Left lung (tissue), 14 donors: ENCODE measurements at places on chromosomes 2 and 18. TPM values are rescaled to one million over a fixed set of nuclear protein-coding genes. Genes with fewer than 3 reads are reported as not detected.
A peak's percentile ranks its signal among the peaks of the same experiment; 100 is the strongest.

Gene NEU2
- total RNA-seq, result not detected

Gene CPS1
- total RNA-seq, result 4.6 TPM

Gene SLC23A3
- total RNA-seq, result 3.8 TPM

Gene ZNF512
- total RNA-seq, result 29.3 TPM

Gene ATRAID
- 87.5 TPM for total RNA-seq

Gene POTEE
- 0.09 TPM for total RNA-seq

Gene ANKRD30B
- not detected for total RNA-seq

Gene IGFBP2
- 28.2 TPM for total RNA-seq

Gene KCNE4
- 5.9 TPM for total RNA-seq

Gene KCNJ3
- not detected for total RNA-seq

- DNase-seq, result no peak
These were observed 377.3 kb downstream of the LNPK start for GRCh38 chr2:175624785-175625184.

GRCh38 chr2:10933700-10934225, 22.0 kb downstream of the KCNF1 start:
- DNase-seq, result no peak

DNA sequence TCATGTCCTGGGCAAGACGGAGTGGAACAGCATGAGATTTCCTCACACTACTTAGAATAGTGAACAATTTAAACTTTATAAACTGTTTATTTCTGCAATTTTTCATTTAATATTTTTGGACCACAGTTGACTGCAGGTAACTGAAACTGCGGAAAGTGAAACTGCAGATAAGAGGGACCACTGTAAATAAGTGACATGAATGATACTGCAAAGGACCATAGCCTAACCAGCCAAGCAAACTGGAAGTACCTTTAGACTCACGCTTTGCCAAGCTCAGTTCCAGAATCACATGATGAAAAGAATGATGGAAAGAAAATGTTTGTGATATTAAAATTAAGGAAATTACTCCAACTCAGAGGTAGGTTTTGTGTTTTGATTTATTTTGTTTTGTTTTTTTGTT, 94.6 kb upstream of the ITGA4 start:
- no peak for DNase-seq

GRCh38 chr2:30865892-30866681, 58.8 kb upstream of the CAPN13 start:
- no peak for DNase-seq

- no peak for DNase-seq
These were observed 17.5 kb downstream of the TRAPPC12 start for GRCh38 chr2:3396920-3397559.

DNA sequence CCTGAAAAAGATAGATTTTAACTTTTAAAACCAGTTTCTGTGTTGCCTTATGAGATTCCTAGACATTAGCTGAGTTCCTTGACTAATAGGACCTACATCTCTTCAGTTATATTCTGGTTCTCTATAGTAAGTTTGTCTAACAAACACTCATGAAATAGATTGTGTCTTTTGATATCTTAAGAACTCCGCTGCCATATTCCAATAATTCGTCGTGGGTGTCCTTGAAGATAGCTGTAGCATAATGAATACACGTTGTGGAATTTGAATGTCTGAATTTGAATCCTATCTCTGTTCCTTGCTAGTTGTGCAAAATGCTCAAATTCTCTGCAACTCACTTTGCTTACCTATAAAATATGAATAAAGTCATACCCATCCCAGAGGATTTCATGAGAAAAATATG, 176.8 kb upstream of the COL3A1 start:
- no peak for DNase-seq

DNA sequence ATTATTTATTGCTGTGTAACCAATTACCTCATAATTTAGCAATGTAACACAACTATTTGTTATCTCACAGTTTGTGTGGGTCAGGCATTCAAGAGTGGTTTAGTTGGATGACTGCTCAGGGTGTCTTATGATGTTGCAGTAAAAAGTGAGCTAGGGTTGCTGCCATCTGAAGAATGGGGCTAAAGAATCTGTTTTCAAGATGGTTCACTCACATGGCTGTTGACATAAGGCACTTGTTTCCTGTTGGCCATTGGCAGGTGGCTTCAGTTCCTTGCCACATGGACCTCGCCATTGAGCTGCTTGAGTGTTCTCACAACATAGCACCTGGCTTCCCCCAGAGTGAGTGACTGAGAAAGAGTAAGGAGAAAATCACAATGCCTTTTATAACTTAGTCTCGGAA, 123.2 kb downstream of the TMEM17 start:
- DNase-seq, result no peak

DNA sequence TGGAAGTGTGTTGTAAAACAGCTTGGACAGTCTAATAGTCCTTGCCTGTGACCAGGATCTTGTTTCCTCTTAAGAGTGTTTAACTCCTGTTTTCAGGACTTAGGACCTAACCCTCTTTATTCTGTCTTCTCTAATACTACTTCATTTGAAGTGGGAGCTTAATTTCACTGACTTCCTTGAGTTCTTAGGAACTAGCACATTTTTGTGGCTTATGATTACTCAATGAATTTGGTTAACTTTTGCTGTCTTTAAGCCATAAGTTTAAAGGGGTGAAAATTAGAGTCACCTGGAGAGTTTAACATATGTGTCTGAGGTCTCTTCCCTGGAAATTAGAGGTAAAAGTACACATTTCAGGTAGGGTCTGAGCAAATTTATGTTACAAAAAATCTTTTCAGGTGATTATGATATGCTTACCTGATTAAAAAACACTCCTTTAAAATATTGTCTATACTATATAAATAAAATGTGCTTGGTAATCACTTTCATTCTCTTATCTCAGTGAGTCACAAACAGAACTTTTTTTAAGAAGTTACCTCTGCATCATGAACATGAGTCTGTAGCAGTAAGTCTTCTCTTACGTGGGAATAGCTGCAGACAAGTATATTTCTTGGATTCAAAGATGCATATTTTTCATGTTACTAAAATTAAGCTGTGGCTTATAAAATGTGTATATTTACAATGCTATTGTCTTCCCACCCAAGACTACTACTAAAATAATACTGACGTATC, 52.7 kb downstream of the ATP9B start:
- DNase-seq, result no peak

DNA sequence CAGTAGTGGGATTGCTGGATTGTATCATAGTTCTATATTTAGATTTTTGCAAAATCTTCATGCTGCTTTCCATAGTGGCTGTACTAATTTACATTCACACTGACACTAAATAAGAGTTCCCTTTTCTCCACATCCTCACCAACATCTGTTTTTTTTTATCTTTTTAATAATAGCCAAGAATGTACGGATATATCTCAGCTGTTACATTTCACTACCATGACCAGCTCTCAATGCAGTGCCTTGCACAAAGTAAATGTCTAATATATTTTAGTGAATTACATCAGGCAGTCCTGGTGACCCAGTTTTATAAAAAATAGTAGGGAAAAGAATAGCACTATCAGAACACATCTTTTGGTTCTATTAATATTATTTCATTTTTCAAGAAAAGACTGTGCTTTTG, 161.8 kb downstream of the LNPK start:
- DNase-seq, result no peak

- DNase-seq, result no peak
These were observed 721 bp downstream of the MCEE start for GRCh38 chr2:71129114-71129901.

GRCh38 chr2:160114020-160114419, 51.6 kb upstream of the PLA2R1 start:
- DNase-seq, result no peak

GRCh38 chr2:226993171-226993570, 157.3 kb downstream of the RHBDD1 start:
- DNase-seq, result no peak

DNA sequence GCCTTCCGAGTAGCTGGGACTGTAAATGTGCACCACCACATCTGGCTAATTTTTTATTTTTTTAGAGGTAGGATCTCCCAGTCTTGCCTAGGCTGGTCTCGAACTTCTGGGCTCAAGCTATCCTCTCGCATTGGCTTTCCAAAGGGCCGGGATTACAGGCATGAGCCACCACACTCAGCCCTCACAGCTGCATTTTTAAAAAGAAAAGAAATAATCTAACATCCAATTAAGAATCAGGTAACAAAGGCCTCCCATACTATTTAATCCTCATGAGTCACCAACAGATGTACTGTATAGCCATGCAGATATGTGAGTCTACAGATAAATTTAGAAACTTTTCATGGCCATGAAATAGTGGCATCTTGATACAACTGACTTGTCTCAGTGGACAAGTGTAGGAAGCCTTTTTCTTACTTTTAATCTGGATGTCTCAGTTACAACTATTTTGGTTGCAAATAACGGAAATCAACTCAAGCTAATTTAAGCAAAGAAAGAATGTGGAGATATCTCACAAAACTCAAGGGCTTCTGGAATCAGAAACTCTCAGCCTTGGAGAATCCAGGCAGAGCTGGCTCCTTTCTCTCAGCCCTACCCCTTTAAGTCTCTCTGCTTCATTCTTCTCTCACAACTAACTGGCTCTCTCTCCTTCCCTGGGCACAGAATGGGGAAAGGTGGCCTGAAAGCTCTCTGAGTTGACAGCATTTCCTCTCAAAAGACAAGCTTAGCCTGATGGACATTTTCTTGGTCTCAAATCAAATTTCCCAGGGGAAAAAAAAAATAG, 12.8 kb upstream of the PPM1B start:
- DNase-seq, result no peak

GRCh38 chr2:170369894-170370293, 191.9 kb downstream of the MYO3B start:
- no peak for DNase-seq

- no peak for DNase-seq
These were observed 42.0 kb downstream of the ZEB2 start for GRCh38 chr2:144477957-144478311.

DNA sequence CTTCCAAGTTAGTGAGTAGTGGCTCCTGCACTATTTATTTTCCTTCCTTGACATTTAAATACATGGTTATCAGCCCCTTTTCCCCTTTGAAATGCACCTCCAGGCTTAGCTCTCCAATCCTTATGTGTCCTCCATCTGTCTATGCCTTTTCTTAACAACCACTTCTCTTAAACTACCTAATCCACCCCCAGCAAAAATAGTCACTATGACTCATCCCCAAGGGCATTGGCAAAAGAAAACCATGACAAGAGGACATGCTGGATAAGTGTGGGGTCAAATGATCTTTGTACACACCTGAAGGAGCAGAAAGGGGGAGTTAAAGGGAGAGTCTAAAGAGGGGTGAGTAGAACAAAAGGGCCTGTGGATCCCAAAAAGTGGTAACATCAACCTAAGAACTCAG, 127.2 kb downstream of the ANKRD44 start:
- no peak for DNase-seq

GRCh38 chr18:67463829-67464228, 52.7 kb downstream of the DSEL start:
- DNase-seq, result no peak

DNA sequence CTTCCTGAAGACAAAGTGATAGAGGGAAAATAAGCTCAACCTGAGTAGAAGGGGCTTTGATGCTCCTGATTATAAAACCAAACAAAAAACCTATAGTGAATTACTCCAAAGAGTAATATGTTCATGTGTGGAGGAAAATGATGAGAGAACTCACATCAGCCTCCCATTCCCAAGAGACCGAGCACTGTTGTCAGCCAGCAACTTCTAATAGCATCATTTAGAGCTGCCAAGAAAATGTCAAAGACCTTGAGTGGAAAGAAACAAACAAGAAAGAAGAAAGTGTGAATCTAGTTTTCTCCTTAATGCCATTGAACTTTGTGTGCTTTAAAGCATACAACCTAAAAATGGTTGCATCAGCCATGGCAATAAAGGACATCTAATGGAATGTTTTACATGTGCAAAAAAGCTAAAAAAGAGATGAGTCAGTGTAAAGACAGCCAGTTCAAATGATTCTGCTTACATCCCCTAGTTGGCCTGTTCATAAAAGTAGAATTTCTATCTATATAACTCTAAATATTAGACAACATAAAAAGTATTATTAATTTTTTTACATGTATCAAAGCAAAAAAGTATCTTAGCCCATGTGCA, 1066.2 kb downstream of the TDRD15 start:
- DNase-seq, result no peak

DNA sequence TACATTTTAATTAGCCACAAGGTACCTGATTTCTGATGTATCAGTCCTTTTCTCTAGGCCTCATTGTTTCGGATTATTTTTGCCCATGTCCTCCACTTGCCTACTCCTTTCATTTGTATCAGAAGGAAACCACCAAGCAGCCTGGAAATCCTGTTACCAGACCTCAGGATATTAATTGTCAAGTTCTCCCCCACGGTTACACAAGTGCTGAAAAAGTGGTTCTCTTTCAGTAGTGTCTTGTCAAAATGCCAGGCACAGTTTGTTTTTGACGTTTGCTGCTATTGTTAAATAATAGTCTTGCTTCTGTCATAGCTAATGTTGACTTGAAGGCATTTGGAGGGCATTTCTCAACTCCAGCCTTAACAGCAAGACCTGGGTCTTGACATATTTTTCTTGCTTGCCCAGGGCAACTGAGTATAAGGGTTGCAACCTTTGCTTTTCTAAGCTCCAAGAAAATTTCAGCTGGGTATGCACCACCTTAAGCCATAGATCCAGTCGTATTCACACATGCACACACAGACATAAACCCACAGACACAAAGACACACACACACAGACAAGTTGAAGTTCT, 31.0 kb downstream of the INSIG2 start:
- DNase-seq, result no peak

DNA sequence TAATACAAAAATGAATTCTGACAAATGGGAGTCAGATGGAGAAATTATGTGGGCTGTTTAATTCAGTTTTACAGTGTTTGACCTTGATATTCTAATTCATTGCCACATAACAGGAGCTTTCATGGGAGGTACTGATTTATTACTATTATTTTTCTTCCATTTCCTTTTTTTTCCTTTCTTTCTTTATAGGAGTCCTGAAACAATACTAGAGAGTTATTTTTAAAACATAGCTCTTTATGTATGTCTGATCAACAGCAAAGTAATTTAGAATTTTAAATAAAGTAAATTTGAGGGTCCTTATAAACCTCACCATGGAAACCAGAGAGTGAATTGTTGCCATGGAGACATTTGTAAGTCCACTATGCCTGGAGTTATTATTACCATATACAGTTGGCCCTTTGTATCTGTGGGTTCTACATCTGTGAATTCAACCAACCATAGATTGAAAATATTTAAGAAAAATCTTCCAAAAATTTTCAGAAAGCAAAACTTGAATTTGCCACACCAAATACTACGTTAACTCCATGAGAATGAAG, 40.9 kb upstream of the PPP4R1 start:
- DNase-seq, result no peak

GRCh38 chr2:30334762-30335363, 103.5 kb downstream of the LBH start:
- no peak for DNase-seq

DNA sequence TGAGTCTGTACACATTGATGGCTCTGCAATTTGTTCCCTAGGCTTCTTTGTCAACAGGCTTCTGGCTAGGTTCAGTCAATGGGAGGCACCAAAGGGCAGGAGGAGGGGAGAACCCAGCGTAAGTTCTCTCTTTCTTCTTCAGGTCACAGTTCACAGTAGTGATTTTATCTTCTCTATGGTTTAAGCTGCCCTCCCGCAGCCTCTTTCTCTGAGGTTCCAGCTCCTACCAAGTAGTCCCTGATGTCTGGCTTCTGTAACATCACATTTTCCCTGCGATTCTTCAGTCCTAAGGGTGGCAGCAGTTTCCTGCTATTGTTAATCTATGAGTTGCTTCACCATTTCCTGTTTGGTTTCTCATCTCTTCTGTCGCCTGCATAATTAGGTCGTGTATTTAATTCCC, 107.4 kb downstream of the CPO start:
- DNase-seq, result peak; percentile 16

GRCh38 chr2:42386682-42387081, 25.7 kb upstream of the COX7A2L start:
- DNase-seq, result no peak

GRCh38 chr2:165469417-165469816, at the start of gene CSRNP3:
TSS of gene CSRNP3 (plus strand) at chr2:165469698. CDS start at chr2:165595066, 125,368 bp downstream.
- peak; percentile 75 for DNase-seq
